ENCODE measurements at places on chromosomes 5 and 9.

GRCh38 chr9:112084334-112084733 is 90.8 kb downstream of the SUSD1 start:
- no peak for DNase-seq

DNA sequence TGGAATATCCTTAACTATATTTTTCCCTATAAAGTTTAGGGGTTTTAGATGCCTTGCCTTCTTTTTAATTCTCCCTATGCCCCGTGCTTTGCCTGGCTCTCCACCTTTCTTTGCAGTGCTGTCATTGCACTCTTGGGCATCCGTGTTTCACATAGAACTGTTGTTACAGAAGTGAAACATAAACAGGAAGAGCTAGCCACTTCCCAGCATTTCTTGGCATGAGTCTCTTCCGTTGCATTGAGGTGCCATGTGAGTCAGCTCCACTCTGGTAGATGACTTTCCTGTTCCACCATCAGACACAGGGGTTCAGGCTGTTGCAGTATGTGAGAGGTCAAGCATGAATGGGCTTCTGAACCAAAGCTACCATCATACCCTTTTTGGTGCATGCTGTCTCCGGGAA is 73.4 kb downstream of the ANGPTL2 start:
- peak; percentile 64 for DNase-seq

- DNase-seq: no peak
These were observed 18.4 kb downstream of the NR4A3 start for GRCh38 chr9:99840072-99840471.

GRCh38 chr5:33398501-33398900 is 42.3 kb upstream of the TARS1 start:
- DNase-seq: no peak

DNA sequence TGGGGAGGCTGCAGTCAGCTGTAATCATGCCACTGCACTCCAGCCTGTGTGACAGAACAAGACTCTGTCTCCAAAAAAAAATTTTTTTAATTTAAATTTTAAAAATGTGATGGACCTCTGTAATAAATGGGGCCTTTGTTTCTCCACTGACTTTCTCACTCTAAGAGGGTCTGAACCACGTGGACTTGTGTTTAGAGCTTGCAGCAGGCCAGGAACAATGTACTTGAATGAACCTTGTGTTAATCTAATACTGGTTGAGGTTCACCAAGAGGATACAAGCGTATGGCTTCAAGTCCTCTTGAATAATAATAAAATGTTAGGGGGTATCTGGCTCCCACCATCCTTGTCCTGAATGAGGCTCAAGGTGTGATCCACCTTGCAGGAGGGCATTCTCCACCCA is 14.4 kb upstream of the SLC2A8 start:
- no peak for DNase-seq

DNA sequence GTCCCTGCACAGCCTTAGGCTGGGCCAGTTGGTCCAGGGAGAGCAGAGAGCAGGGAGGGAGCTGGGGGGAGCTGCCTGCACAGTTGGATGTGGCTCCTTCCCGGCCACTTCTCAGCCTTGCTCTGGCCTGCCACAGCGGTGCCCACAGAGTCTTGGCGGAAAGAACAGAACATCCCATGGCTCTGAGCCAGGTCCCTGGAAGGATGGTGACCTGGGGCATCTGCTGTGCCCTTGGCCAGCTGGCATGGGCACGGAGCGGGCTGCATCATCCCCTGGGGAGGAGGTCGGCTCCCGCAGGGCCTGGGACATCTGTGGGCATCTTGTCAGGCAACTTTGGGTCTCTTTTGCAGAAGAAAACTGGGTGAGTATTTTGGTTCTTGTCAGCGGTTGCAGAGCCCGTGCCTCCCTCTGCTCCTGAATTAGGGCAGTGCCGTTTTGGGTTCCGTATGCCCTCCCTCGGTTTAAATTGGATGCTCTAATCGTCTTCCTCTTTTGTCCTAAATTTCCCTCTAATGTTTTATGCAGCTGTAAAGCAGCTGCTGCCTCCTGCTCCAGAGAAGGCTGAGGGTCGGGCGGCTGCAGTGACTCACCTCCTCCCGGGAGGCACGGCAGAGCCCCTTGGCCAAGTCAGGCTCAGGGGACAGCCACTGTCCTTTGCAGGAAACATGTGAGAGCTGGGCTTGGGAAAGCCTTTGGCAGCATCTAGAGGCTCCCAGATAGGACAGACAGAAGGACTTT is 10.5 kb upstream of the NACC2 start:
- DNase-seq: no peak

DNA sequence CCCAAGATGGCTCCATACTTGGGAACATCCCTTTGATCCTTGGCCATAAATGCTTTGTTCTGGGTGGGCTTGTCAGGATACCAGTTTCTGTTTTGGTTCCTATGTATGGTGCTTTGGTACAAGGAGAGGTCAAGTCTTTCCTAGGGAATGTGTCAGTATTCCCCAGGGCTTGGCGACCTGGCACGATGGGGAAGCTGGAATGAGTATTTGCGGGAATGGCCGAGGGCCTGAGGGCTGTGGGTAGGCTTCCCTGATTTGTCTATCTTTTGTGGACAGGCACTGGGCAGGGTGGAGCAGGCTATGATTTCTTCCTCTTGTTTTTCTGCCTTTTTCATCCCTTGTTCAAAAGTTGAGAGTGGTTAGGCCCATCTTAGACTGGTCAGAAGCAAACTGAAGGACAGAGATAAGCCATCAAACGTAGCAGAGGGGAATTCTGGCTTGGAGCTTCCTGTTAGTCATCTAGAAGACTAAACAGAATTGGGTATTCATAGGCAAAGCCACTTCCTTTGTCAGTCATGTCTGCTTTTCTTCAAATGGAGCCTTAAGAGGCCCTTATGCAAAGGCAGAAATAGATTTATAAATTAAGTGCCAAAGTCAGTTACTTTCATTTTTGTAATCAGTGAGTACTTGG is 13.7 kb downstream of the DOCK2 start:
- DNase-seq: peak; percentile 64

- DNase-seq: no peak
These were observed 42.2 kb downstream of the PSD2 start for GRCh38 chr5:139837711-139838380.

- no peak for DNase-seq
These were observed 286.4 kb upstream of the CDH12 start for GRCh38 chr5:23139338-23140171.

GRCh38 chr9:135350003-135350315 is 129.6 kb upstream of the PPP1R26 start:
- no peak for DNase-seq

DNA sequence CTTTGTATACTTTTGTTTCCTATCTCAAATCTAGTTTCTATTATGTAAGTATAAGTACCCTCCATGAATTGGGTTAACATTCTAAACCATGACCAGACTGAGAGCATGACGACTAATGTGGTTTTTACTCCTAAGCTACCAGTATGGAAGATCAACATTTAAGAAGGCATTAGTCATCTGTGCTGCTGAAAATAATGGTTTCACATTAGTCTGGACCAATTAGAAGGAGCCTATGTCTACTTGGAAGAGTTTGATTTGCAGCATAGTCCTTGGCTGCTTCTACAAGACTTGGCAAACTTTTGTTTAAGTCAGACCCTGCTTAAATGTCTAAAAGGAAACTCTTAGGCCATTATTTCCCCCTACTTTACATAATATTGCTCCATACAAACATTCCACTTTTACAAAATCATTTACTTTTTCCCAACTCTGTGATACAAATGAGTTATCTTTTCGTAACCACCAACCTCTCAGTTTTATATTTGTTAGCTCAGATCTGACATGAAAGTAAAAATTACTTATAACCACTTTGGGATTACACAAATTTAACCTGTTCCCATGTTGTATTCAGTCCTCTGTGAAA is 186.7 kb downstream of the COMMD10 start:
- DNase-seq: no peak

DNA sequence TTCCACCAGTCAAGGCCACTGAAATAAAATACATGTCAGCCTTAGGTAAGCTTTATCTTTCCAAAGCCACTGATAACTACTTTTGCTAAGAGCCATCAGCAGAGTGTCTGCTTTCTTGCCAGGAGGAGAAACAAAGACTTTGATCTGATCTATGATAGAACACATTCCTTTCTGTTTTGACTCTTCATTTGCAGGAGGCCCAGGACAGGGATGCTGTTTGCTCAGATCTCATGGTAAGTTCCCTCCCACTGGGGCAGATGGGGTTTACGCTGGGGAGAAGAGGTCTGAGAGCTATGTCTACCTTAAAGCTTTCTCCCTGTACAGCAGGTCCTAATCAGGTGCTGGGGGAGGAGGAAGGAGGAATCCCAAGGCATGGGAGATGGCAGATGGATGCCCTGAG is 497.6 kb downstream of the NTRK2 start:
- DNase-seq: no peak

- no peak for DNase-seq
These were observed 243.8 kb upstream of the VLDLR start for GRCh38 chr9:2377834-2378233.

DNA sequence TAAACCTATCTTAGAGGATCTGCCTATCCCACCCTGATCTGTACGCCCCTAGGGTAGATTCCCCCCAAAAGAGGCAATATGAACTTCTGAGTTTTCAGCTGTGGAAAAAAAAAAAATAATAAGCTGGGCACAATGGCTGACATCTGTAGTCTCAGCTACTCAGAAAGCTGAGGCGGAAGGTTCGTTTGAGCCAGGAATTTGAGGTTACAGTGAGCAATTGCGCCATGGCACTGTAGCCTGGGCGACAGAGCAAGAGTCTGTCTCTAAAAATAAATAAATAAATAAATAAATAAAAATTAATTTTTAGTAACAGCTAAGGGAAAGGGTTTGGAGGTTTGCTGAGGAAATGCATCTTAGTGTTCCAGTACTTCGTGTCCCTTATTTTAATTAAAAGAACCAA is 21.1 kb upstream of the SLC28A3 start:
- DNase-seq: no peak

GRCh38 chr5:82784521-82784920 is 292.7 kb downstream of the TMEM167A start:
- DNase-seq: no peak

DNA sequence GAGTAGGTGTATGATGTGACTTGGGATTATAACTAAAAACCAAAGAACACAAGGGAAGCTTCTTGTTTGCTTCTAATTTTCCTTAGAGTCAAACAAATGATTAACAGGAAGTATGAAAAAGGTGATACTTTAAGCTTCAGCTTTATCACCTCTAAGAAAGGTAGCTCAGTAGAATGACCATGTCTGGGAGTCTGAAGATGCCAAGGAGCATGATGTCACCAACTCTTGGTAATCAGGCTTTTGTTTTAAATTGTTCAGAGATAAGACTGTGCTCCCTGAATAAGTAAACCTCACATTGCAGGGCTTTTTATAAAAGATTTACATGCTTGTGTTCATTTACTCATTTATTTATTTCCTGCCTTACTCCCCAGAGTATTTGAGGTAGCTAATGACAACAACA is 169.9 kb downstream of the FER start:
- DNase-seq: no peak

GRCh38 chr5:133121611-133122150 is 69.9 kb downstream of the HSPA4 start:
- no peak for DNase-seq

DNA sequence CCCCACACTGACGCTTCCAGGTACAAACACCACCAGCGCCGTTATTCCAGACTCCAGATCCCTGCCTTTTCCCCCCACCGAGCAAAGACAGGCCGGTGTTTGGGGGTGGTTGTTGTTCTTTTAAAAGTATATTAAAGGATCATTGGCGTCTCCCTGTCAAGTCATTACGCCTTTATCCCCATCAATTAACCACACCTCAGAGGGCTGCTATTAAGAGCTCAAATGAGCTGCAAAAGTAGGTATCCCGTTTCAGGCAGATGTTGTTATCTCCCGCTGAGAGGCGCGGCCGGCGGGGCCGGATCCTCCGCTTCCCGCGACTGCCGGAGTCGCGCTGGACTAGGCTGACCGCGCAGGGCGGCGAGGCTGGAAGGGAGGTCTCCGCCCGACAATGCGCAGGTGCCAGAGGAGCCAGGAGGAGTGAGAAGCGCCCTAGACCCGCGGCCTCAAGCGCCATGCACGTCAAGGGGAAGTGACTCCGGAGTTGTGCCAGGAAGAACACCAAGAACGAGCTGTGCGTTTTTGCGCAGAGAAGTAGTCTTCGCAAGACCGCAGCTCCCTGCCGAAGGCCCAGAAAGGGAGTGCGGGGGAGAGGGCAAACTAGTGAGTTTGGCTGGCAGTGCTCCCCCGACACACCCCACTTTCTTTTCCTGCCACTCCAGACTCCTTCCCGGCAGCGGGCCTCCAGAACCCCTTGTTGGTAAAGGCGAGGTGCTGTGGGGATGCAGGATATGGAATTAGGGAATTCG is 8.2 kb downstream of the NR2F1-AS1 start:
- DNase-seq: no peak

DNA sequence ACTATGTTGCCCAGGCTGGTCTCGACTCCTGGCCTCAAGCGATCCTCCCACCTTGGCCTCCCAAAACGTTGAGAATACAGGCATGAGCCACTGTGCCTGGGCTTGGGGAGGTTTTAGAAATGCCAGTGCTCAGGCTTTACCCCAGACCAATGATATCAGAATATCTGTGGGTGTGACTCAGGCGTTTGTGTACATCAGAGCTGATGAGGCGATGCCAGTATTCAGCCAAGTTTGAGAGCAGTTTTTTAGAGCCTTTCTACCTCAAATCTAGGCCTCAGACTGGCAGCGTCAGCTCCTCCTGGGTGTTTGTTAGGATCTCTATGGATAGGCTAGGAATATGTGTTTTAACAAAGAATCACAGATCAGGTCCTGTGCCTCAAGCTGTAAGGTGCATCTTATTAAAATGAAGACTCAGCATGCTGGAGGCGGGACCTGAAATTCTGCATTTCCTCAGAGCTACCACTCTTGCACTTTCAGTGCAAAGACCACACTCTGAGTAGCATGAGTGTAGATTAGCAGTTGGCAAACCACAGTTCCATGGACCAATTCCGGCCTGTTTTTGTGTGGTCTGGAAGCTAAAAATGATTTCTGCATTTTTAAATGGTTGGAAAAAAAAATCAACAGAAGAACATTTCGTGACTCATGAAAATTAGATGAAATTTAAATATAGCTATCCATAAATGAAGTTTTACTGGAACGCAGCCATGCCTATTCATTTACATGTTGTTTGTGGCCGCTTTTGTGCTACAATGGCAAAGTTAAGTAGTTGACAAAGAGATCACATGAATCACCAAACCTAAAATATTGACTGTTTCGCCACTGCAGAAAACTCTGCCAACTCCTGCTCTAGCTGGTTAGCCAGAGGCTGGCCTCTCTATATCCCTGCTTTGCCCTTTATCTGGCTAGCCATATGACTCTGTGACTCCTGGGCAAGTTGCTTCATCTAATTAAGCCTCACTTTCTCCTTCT is 92.2 kb downstream of the KLF4 start:
- no peak for DNase-seq

DNA sequence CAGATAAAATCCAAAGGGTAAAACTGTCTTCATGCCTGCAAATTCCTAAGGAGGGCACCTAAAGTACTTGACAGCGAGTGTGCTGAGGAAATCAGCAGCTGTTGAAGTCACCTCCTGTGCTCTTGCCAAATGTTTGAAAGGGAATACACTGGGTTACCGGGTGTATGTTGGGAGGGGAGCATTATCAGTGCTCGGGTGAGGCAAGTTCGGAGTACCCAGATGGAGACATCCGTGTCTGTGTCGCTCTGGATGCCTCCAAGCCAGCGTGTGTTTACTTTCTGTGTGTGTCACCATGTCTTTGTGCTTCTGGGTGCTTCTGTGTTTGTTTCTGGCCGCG is 727 bp upstream of the ADRB2 start:
- DNase-seq: no peak
